Sciatic nerve (tissue), 2 donors: ENCODE measurements at places on chromosomes 13 and 19. TPM values are rescaled to one million over a fixed set of nuclear protein-coding genes. Genes with fewer than 3 reads are reported as not detected.

Gene KCTD15
- 20.4 TPM for total RNA-seq

Gene CGB5
- not detected for total RNA-seq

Gene ERICH6B
- not detected for total RNA-seq

Gene POU2F2
- total RNA-seq = 5.6 TPM

Gene INSR
- 62.6 TPM for total RNA-seq

DNA sequence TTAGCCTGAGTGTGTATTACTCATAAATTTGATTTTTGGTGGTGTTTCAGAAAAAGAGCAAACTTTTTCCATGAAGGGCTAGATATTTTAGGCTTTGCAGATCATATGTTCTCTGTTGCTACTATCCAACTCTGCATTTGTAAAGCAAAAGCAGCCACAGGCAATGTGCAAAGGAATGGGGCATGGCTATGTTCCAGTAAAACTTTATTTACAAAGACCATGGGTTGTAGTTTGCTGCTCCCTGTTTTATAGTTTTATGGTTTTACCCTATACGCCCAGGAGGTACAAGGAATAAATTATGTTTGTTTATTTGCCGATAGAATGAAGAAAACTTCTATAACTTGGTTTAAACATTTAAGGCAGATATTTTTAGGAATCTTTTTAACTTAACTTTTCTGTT, 23.6 kb downstream of the IFT88 start:
- DNase-seq = no peak

DNA sequence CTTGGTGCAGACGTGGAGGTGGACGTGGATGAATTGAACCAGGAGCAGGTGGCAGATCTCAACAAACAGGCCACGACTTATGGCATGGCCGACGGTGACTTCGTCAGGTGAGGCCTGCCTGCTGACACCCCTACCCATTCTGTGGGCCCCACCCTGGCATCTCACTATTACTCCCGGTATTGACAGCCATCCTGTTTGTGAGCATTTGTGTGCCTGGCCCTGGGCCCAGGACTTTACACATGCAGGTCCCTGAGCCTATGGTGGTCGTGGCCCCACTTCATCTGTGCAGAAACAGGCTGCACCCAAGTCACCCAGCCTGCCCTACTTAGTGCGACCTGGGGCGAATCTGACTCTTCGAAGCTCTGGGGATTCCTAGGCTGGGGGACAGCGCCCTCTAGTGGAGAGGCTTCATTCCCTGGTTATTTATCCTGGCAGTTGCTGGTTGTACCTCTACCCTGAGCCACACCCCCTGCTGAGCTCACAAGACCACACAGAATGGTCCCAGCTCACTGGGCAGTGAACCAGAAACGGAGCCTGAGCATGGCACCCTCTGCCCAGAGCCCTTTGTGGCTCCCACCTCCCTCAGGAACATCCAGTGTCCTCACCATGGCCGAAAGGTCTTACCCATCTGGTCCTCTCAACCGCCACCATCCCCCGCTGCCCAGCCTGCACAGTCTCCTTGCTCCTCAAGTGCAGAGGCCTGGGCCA, 16.9 kb downstream of the ZNF296 start:
- peak; percentile 81 for DNase-seq

GRCh38 chr19:33469171-33470039, 52.2 kb downstream of the PEPD start:
- DNase-seq = peak; percentile 33
